ENCODE measurements at places on chromosomes 4 and X. TPM values are rescaled to one million over a fixed set of nuclear protein-coding genes. Genes with fewer than 3 reads are reported as not detected.

Gene SLC10A4
- total RNA-seq = 7.4 TPM

Gene USP27X
- total RNA-seq = 4.1 TPM

Gene NUDT10
- total RNA-seq = 0.98 TPM

Gene PPP1R3F
- total RNA-seq = 4.1 TPM

Gene GASK1B
- total RNA-seq = 0.26 TPM

Gene IQCM
- total RNA-seq = not detected

Gene SMIM31
- total RNA-seq = not detected

Gene WDR13
- total RNA-seq = 81.7 TPM

Gene TRIM60
- total RNA-seq = not detected

Gene GAGE12E
- not detected for total RNA-seq

Gene MAGEB1
- total RNA-seq = not detected

Gene JADE3
- total RNA-seq = 12.4 TPM

Gene FGFR3
- total RNA-seq = 1.2 TPM

Gene CABS1
- total RNA-seq = not detected

Gene TENM3
- total RNA-seq = 1.8 TPM

Gene PCDH7
- 0.11 TPM for total RNA-seq

Gene BTC
- total RNA-seq = 1.2 TPM

Gene GALNT7
- total RNA-seq = 28.6 TPM

Gene PNMA6A
- 4.5 TPM for total RNA-seq

Gene ASB11
- not detected for total RNA-seq

Gene MAGEC3
- not detected for total RNA-seq

Gene RBM3
- total RNA-seq = 392 TPM

Gene CCNB3
- total RNA-seq = 1.3 TPM
